Caki2 (cell line): ENCODE measurements at places on chromosomes 4 and X.

DNA sequence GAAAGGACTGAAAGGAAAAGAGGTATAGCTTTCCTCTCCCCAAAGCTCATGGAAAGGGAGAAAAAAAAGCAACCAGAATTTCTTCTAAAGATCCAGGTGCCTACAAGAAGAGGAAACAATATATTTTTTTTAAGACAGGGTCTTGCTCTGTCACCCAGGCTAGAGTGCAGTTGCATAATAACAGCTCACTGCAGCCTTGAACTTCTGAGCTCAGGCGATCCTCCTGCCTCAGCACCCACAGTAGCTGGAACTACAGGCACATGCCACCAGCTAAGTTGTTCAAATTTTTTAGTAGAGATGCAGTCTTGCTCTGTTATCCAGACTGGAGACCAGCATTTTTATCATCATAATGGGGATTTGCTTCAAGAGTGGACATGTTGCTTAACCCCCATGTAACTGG is 30.5 kb upstream of the BBS12 start:
- DNase-seq = no peak

GRCh38 chr4:119471259-119471658 is 149.3 kb upstream of the FABP2 start:
- no peak for DNase-seq

GRCh38 chrX:66872771-66873170 is 233.9 kb upstream of the EDA2R start:
- DNase-seq = no peak

DNA sequence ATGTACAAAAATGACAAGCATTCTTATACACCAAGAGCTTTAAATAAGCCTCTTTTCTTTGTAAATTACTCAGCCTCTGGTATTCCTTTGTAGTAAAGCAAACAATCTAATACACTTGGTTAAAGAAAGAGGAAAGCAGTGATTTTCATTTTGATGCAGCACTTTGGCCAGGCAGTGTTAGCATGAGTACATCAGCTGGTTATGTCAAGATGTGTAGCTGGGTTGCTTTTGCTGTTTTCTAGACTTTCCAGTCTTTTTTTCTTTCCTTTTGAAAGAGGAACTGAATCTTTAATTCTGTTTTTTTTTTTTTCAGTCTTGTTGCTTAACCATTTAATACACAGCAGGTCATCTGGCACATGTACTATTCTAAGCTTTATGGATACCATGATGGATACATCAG is 167.1 kb upstream of the AADAT start:
- no peak for DNase-seq

- DNase-seq = no peak
These were observed 160.2 kb upstream of the RBPJ start for GRCh38 chr4:26160591-26160990.

DNA sequence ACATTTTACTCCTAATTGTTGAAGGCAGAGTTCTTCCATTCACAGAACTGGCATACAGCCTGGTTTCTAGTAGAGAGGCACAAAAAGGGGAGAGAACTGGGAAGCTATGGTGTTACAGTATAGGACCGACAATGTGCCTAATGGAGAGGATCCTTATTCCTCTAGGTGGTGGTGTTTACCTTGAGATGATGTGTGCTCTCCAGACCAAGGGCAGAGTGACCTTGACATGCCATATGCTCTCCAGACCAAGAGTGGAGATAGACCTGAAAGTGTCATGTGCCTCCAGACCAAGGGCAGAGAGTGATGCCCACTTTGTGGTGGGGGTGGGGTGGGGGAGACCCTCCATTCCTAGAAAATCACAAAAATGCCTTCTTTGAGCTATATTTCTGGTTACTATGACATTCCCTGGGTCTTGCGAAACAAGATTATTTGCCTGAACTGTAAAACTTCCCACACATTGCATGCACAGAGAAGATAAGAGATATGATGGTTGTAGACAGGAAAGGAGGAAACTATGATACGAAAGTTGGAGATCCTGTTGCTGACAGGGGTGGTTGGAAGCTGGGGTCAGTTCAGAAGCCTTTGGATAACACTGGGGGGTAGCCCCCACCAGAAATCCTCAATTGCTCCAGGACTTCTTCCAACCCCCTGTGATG is 119.7 kb downstream of the TEX13C start:
- no peak for DNase-seq
